Stimulated activated CD4-positive, alpha-beta T cell treated with anti-CD3 and anti-CD28 coated beads, Interleukin-2, amount 100 ng/mL, for 4 hours (primary cell): ENCODE measurements at places on chromosomes 5 and 9.

GRCh38 chr9:114244570-114244969 lies 78.3 kb upstream of the ORM1 start:
- DNase-seq: no peak

DNA sequence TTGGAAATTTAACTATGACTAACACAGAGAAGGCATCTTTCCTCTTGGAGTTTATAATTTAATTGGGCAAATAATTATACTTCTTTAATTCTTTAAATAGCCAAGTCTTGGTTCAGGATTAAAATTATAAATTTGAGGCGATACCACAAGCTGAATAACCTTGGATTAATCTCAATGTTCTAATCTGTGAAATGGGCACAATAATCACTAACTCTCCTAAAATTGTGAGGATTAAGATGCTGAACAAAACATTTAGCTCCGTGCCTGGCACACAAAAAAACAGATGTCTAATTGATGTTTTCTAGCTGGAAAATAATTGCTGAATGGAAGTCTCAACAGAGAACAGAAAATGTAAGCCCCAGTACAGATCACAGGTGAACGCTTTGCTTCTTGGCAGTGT lies 69.7 kb upstream of the TRIM32 start:
- no peak for DNase-seq

DNA sequence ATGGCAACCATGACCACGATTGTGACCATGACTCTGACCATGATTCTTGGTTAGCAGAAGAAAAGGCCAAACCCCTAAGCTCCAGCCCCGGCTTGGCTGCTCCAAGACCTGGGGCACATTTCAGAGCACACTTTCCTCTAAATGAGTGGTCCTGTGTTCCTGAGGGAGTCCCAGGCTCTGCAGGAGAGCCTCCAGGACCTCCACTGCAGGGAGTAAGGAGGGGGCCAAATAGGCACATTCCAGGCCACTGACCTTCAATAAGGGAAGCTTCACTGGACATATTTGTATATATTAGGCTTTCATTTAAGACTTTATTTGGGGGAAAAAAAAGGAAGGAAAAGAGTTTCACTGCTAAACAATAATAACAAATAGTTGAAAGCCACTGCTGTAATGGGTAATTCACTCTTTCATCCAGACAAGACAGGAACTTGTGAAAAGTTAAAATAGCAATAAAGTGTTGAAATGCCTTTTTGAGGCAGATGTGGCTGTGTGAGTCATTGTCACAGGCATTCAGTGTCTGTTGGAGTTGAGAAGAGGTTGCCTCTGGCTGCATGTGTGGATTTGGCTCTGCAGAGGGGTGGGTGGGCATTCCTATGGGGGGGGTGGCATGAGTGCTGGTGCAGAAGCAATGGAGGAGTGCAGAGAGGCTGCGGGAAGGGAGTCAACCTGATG lies 63.9 kb upstream of the TGFBR1 start:
- no peak for DNase-seq

- no peak for DNase-seq
Measured at GRCh38 chr5:177498013-177498787, 796 bp upstream of the PDLIM7 start.

- no peak for DNase-seq
Measured at GRCh38 chr9:4935001-4935672, 49.9 kb upstream of the JAK2 start.

DNA sequence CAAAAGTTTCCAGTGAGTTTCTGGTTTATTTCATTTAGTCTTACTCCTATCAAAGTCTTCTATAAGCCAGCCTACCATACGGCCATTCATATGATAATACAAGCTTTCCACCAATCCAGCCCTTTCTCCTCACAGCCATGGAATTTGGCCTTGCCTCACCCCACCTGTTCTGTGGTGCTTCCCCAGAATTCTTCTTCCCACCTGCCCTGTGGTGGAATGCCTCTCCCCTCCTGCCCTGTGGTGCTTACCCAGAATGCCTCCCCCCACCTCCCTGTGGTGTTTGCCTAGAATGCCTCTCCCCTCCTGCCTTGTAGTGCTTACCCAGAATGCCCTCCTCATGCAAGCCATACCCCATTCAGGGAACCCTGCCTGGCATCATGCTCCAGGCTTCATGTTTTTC lies 90.3 kb upstream of the APC start:
- no peak for DNase-seq

GRCh38 chr5:150124111-150124557 lies 31.5 kb downstream of the PDGFRB start:
- no peak for DNase-seq

- DNase-seq: no peak
Measured at GRCh38 chr5:107669096-107670031, 1.4 kb downstream of the EFNA5 start.

- DNase-seq: no peak
Measured at GRCh38 chr5:148924817-148925216, 98.4 kb downstream of the ADRB2 start.

- DNase-seq: no peak
Measured at GRCh38 chr9:15205632-15206420, 101.2 kb downstream of the TTC39B start.

GRCh38 chr9:14750821-14751220 lies 28.3 kb upstream of the CER1 start:
- no peak for DNase-seq

DNA sequence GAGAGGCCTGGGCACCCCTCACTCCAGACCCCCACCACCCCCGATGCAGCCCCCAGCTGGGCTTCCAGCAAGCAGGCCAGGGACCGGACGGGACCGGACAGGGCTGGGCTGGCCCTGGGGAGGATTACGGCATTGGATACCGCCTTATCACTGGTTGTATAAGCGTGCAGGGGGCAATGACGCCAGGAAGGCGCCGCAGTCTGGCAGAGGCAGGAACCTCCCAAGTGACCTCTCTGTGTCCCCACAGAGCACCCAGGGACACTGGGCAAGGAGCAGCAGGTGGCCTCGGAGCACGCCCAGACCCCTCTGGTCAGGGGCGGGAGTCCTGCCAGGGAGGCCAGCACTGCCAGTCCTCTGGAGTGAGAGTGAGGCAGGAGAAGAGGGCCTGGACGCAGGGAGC lies 723 bp upstream of the LCN15 start:
- DNase-seq: no peak

GRCh38 chr5:157513182-157513581 lies 53.2 kb downstream of the NIPAL4 start:
- no peak for DNase-seq

- DNase-seq: no peak
Measured at GRCh38 chr9:35367451-35367850, 122.5 kb upstream of the RUSC2 start.

DNA sequence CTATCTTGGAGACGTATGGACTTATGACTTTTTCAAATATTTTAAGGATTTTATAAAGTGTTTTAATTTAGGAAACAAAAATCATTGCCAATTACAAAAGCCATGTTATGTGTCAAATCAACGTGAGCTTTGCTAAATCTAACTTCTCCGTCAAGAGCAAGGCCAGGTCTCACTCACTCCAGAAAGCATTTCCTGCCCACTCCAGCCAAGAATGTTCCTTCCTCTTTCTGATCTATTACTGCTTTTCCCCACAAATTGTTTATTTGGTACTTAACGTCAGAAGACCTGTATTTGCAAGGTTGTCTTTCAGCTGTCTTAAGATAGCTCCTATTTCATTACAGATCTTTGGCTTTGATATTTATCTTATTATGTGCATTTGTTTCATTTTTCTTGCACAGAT lies 193.5 kb upstream of the HAPLN1 start:
- DNase-seq: no peak

GRCh38 chr5:151926188-151926587 lies 1.5 kb upstream of the GLRA1 start:
- no peak for DNase-seq
